ENCODE measurements at places on chromosomes 1 and 21.
A peak's percentile ranks its signal among the peaks of the same experiment; 100 is the strongest.

- DNase-seq = no peak
Observed at GRCh38 chr1:154141240-154141639, 13.6 kb downstream of the NUP210L start.

DNA sequence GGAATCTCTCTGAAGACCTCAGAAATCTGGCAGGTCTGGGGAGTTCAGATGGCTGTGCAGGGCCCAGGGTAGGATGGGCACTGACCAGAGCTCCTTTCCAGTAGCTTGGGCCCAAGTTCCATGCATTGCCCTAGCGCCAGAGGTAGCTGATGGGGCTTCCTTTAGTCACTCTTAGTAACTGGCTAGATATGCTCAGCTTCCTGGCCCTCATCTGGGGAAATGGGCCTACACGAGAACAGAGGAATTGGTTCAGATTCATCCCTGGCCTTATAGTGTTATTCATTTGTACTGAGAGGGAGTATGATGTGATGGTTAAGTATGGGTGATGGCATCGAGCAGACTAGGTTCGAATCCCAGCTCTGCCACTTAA lies 15.5 kb upstream of the PSMB2 start:
- no peak for DNase-seq

- no peak for DNase-seq
Observed at GRCh38 chr1:25019337-25020172, 89.5 kb upstream of the RUNX3 start.

GRCh38 chr1:31760471-31761470 lies 3.4 kb downstream of the ADGRB2 start:
- peak; percentile 83 for DNase-seq

- DNase-seq = no peak
Observed at GRCh38 chr1:212506666-212507065, 73.9 kb downstream of the NENF start.

DNA sequence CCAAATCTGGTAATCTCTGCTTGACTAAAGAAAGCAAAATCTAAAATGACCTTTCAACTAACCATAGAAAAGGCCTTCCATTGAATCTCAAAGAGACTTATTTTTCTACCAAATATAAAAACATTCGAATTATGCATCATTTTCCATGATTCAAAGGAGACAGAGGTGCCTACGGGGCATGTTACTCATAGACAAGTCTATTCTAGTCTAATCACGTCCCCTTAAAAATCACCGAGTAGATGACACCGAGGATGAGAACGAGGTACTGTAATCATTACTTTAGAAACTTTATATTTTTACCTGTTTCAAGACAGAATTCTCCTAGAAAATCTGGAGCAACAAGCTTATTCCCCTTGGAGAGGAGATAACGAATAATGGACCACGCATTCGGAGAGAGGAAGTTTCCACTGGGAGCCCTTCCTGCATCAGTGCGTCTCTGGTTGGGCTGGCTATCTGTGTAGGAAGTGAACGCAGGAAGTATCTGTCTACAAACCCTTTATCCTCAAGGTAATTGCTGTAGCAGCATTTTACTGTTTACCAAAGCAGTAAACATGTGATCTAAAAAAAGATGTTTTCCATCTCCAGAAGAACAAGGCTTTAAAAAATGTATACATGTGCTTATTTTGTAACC lies 9.5 kb downstream of the ERG start:
- no peak for DNase-seq

GRCh38 chr1:84550826-84551225 lies 23.4 kb downstream of the CTBS start:
- no peak for DNase-seq

- DNase-seq = no peak
Observed at GRCh38 chr21:44569861-44570517, 3.5 kb upstream of the KRTAP10-4 start.

- no peak for DNase-seq
Observed at GRCh38 chr1:113763661-113764060, 4.4 kb upstream of the PHTF1 start.
